Iris pigment epithelial cell (primary cell): ENCODE measurements at places on chromosomes 4 and X.

DNA sequence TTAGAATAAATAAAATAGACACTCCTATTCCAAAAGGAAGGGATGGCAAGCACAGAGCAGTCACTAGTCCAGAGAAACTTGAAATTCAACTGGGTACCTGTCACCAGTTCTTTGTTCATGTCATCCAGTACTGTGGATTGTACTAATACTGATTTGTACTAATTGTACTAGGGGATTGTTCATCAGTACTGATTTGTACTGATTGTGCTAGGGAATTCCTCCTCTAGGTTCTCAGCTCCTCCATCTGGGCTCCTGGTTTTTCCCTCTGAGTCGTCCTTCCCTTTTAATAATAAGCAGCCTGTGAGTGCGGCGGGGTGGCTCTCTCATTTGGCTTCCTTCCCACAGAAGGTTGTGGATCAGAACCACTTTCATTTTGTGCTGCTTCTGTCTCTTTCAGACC is 31.0 kb upstream of the SOD3 start:
- DNase-seq, result no peak

DNA sequence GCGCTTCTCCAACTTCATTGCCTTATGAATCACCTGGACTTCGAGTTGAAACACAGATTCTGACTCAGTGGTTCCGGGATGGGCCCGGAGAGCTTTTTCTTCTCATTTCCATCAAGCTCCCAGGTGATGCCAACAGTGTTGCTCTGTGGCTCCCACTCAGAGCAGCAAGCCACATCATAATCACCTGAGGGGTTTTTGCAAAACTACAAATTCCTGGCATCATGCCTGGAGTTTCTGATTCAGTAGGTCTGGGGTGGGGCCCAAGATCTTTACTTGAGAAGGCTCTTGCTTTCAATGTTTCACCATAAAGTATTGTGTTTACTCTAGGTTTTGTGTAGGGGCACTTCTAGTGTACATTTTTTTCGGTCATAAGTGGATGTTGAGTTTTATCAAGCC is 7.0 kb downstream of the MTM1 start:
- DNase-seq, result peak; percentile 52

DNA sequence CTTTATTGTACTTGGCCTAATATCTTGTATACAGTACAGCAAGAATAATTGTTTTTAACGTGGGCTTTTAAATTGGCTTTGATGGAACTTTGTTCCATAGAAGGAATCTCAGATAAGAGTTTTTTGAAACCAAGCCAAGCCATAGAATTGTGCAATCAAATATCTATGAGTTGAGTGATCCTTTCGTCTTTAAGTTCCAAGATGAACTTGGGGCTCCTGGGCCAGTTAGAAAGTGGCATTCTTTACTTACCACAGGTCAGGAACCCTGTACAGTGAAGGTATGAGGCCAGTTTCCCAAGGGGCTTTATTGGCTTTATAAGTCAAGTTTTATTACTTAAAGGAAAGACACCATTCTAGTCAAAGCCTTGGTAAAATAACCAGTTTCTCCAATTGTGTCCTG is 2104.2 kb downstream of the PCDH7 start:
- peak; percentile 59 for DNase-seq

GRCh38 chr4:162644346-162644745 is 480.5 kb upstream of the FSTL5 start:
- DNase-seq, result peak; percentile 23

- DNase-seq, result no peak
Observed at GRCh38 chr4:90648791-90649190, 521.6 kb downstream of the CCSER1 start.

DNA sequence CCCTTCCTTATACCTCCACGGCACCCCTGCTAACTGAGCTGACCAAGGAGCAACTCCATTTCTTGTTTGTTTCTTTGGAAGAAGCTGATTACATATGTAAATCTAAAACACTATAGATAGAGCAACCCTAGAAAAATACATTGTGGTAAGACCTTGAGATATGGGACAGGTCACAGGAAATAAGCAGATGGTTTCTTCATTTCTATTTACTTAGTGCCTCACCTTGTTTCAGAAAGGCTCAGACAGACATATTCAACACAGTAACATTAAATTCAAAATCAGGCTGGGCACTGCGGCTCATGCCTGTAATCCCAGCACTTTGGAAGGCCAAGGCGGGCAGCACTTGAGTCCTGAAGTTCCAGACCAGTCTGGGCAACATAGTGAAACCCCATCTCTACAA is 47.3 kb downstream of the IRF2 start:
- no peak for DNase-seq
